ENCODE measurements at places on chromosomes 2 and 18. TPM values are rescaled to one million over a fixed set of nuclear protein-coding genes. Genes with fewer than 3 reads are reported as not detected.

ENOSF1 gene
- total RNA-seq, result 58.4 TPM

MYCN gene
- total RNA-seq, result 1.4 TPM

UGT1A5 gene
- total RNA-seq, result 2.0 TPM

SERPINB12 gene
- total RNA-seq, result not detected

FSIP2 gene
- total RNA-seq, result 1.6 TPM

GDF7 gene
- total RNA-seq, result 2.5 TPM

TGFA gene
- total RNA-seq, result 51.0 TPM

NEU2 gene
- total RNA-seq, result not detected

DLX1 gene
- 0.46 TPM for total RNA-seq

HOXD8 gene
- 1.7 TPM for total RNA-seq

SKOR2 gene
- not detected for total RNA-seq

LRP1B gene
- total RNA-seq, result 0.26 TPM

CTAGE1 gene
- total RNA-seq, result 0.06 TPM

GRCh38 chr2:69952336-69953115, 8.9 kb downstream of the ASPRV1 start:
- no peak for DNase-seq

- DNase-seq, result no peak
Measured at GRCh38 chr18:23883277-23883790, 131.2 kb upstream of the TTC39C start.

DNA sequence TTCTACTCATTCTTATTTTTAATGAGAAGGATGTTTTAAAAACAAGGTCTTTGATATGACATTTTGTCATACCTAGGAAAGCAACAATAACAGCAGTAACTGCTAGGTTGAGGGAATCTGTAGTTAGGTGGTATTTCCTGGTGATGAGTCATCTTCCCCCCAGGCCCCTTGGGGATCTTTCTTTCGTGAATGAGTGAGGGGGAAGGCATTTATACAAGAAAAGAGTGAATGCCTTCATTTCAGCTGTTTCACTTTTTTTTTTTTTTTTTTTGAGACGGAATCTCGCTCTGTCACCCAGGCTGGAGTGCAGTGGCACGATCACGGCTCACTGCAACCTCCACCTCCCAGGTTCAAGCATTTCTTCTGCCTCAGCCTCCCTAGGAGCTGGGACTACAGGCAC, 108.6 kb downstream of the MAP4K4 start:
- DNase-seq, result no peak

DNA sequence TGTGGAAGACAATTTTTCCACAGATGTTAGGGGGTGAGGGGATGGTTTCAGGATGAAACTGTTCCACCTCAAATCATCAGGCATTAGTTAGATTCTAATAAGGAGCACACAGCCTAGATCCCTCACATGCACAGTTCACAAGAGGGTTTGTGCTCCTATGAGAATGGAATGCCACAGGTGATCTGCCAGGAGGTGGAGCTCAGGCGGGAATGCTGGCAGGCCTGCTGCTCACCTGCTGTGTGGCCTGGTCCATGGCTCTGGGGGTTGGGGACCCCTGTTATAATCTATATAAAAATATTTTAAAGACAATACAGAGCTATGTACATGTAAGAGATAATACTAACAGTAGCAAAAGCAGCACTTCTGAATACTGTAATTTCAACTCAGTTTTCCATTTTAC, 19.2 kb downstream of the CWC22 start:
- DNase-seq, result no peak

DNA sequence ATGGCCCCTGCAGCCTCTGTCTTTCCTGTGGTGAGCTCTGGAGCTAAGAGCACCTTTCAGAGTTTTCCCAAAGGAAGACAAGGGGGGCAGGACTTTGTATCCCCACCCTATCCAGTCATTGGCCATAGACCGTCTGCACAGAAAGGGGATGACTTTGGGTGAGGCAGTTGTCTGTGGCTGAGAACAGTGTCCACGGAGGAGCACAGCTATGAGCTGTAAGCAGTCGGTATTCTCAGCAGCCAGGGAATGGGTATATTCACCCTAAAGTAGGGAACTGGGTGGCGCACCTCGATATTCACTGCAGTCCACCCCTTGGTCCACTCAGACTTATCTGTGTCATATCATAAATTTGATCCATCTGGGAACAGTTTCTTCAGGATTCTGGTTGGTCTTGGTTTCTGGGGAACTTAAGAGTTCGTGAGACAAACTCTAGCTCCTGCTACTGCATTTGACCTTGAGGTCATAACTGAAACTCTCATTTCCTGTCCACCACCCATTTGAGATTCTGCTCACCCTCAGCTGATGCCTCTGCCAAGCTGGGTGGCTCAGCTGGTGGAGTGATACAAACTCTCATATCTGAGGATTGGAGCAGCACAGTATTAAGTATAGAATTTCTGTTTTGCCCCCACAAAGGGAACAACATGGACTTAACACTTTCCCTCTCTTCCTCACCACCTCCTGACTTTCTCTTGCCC, 45.2 kb upstream of the SCG2 start:
- no peak for DNase-seq

GRCh38 chr2:119852214-119852613, 92.5 kb downstream of the PTPN4 start:
- no peak for DNase-seq

- no peak for DNase-seq
Measured at GRCh38 chr2:8264981-8265380, 416.9 kb upstream of the ID2 start.

GRCh38 chr2:204900487-204900886, 355.2 kb downstream of the PARD3B start:
- DNase-seq, result no peak

GRCh38 chr2:206700156-206700555, 18.0 kb downstream of the DYTN start:
- DNase-seq, result no peak

DNA sequence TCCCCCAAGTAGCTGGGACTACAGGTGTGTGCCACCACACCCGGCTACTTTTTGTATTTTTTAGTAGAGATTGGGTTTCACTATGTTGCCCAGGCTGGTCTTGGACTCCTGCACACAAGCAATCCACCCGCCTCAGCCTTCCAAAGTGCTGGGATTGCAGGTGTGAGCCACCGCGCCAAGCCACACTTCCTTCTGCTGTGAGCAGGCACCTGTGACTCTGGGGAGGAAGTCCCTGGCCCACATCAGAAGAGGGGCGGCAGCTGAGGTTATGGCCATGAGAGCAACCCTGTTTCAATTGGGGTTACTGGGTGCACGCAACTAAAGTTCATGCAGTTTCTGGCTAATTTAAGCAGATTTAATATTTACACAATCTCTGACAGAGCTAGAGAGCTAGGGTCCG, 91.0 kb downstream of the PLB1 start:
- DNase-seq, result no peak

- peak; percentile 77 for DNase-seq
Measured at GRCh38 chr18:74499633-74500032, 3.5 kb downstream of the CNDP2 start.

- no peak for DNase-seq
Measured at GRCh38 chr2:170717991-170718589, 3.0 kb downstream of the SP5 start.

DNA sequence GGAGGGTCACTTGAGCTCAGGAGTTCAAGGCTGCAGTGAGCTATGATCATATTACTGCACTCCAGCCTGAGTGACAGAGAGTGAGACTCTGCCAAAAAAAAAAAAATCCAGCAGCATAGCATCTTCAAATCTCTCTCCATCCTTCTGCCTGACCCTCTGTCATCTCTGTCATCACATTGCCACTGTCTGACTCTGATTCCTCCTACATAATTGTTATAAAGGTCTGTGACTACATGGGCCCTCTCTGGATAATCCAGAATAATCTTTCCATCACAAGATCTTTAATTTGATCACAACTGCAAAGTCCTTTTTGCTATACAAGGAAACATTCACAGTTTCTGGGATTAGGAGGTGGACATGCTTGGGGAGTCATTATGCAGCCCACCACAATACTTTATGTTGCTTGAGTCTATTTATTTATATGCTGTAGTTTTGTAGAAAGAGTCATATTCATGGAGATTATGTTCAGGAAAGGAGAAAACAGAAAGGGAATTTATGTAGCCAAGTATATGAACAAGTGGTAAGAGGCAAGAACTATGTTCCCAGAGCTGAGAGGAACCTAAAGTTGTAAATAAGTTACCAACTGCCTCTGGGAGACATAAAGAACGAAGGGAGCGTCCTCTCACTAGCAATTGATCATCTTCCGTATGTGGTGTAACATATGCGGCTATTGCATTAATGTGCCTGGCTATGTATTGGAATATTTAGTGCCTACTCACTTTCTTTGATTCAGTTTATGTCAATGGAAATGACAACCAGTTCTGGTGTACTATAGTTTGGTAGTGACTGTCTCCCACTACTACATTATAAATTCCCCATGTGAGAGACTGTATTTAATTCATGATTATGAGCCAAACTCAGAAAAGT, 21.5 kb downstream of the RND3 start:
- DNase-seq, result no peak

- no peak for DNase-seq
Measured at GRCh38 chr2:230008708-230009066, 60.0 kb downstream of the SLC16A14 start.

- DNase-seq, result no peak
Measured at GRCh38 chr2:59578349-59578748, 975.1 kb downstream of the BCL11A start.

GRCh38 chr2:73290049-73290839, 3.1 kb downstream of the EGR4 start:
- DNase-seq, result peak; percentile 17

- DNase-seq, result no peak
Measured at GRCh38 chr18:55863391-55863706, 275.4 kb upstream of the TCF4 start.

- no peak for DNase-seq
Measured at GRCh38 chr18:27704736-27705361, 472.1 kb downstream of the CDH2 start.

- DNase-seq, result no peak
Measured at GRCh38 chr2:133333181-133333580, 235.1 kb downstream of the NCKAP5 start.

- no peak for DNase-seq
Measured at GRCh38 chr18:51009072-51009471, 20.9 kb upstream of the SMAD4 start.

- no peak for DNase-seq
Measured at GRCh38 chr2:121804340-121804739, 48.9 kb downstream of the TSN start.

DNA sequence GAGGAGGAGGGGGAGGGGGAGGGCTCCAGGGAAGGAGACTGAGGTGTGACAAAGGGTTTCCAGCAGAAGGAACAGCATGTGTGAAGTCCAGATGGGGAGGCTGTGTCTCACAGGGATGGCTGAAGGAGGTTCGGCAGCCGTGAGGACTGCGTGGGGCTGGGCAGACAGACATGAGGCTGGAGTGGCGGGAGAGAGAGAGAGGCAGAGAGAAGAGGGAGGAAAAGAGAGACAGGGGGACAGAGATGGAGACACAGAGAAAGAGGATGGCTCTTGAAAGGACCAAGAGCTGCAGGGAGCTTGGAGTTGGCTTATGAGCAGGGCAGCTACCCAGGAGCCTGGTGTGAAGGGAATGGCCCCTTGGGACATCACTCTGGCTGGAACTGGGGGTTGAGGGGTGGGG, 138.9 kb upstream of the ASB18 start:
- no peak for DNase-seq

GRCh38 chr2:122032264-122032645, 276.8 kb downstream of the TSN start:
- DNase-seq, result no peak

- no peak for DNase-seq
Measured at GRCh38 chr2:104447831-104448434, 406.0 kb upstream of the POU3F3 start.

- DNase-seq, result no peak
Measured at GRCh38 chr2:171491292-171491691, 31.0 kb upstream of the CYBRD1 start.

DNA sequence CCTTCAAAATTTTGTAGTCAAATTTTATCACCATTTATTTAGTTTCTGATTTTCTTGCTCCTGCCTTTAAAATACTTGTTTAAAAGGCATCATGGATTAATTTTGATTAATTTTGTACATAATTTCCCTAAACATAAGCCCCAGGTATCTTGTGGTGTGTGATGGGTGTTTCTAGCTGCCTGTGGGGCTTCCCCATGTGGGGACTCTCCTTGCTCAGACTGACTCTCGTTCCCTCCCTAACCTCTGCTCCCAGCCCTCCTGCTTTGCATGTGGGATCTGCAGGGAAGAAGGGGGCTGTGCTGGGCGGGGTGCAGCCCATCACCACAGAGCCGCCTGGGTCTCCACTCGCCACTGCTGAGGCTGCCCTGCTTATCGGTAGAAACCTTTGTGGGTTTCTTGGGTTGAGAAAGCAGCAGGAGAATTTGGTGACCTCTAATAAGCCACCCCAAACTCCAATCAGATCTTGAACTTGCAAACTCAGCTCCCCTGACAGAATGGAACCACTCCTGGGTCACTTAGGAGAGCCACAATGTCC, 72.5 kb downstream of the MRPS9 start:
- no peak for DNase-seq

- DNase-seq, result no peak
Measured at GRCh38 chr2:206305523-206306245, 31.2 kb downstream of the ZDBF2 start.

DNA sequence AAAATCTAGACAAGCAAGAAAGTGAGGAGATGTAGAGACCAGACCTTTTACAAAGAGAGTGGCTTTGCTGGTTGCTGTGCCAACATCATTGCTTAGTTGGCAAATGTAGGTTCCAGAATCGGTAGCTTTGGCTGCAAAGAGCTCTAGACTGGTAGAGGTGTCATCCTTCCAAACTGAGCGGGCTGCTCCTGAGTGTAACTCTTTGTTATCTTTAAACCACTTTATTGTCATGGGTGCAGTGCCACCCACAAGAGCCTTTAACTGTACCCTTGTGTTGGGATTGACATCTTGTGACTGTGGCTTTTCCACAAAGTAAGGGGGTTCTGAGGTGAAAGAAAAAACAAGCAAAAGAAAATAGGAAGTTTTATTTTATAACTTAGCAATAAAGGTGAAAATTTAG, 77.2 kb downstream of the TTN start:
- DNase-seq, result no peak

DNA sequence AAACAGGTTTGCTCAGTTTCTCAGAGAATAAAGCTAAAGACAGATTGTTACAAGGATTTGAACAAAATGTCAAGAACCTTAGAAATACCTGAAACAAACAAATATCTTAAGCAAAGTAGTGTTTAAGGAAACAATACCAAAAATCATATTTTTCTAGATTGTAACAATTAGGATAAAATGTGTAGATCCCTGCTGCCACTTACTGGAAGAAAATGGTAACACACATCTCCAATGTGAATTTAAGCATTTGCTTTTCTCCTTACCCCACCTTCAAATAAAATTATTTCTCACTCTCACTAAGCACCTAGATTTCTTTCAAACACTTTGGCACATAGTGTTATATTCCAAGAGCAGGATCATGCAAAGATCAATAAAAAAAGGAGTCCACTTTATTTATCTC, 34.9 kb downstream of the SUCLG1 start:
- no peak for DNase-seq

- DNase-seq, result no peak
Measured at GRCh38 chr2:99317161-99317872, 16.3 kb upstream of the LYG1 start.

GRCh38 chr2:222499226-222499625, 74.9 kb downstream of the SGPP2 start:
- no peak for DNase-seq

GRCh38 chr18:9716780-9717563, 8.9 kb downstream of the RAB31 start:
- DNase-seq, result no peak
